Skeletal muscle cell (primary cell): ENCODE measurements at places on chromosomes 11 and 22.

DNA sequence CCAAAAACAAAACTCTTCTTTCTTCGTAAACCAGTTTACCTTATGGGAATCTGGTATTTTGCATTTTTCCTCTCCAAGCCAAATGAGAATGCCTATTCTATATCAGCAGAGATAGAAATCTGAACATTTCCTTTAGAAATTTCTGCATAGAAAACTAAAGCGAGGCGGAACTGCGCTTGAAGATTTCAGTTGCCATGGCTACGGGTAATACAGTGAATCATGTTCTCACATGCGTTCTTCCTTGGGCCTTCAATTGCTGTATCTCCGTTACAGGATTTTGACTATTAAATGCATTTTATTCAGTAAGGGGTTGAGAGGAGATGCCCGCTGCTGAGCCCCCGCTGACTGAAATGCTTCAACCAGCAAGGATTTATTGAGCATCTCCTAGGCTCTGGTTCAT, 108.2 kb upstream of the CRYBB3 start:
- DNase-seq = no peak

DNA sequence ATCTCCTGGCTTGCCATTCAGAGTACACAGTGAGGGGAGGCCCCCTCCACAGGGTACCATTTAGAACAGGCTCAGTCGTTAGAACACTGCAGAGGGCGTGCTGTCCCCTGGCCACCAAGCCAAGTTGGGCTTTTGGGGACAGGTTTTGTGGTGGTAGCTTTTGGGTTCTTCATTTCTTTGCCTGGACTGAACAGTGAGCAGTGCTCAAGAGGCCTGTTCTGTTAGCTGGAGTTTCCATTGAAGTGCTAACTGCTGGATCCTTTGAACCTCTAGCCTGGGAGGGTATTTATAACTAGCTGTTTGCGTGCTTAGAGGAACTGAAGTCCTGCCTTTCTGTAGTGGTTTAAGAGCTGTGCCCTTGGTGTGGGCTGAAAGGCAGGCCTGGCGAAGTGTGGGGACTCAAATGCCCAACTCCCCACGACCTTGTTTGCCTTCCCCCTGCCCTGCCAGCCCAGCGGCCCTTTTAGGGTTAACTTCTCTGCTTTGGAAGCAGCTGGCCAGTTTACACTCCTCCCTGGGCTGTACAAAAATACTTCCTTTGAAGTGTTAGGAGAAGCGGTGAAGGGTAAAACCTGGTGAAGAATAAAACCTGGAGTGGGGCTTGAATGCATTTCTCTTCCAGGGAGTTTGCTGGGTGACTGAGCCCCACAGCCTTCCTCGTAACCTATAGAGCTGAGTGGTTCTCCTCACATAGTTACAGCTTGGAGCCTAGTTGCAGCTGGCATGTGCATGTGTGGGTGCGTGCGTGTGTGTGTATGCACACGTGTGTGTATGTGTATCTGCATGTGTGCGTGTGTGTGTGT, 34.6 kb downstream of the ZNRF3 start:
- no peak for DNase-seq

DNA sequence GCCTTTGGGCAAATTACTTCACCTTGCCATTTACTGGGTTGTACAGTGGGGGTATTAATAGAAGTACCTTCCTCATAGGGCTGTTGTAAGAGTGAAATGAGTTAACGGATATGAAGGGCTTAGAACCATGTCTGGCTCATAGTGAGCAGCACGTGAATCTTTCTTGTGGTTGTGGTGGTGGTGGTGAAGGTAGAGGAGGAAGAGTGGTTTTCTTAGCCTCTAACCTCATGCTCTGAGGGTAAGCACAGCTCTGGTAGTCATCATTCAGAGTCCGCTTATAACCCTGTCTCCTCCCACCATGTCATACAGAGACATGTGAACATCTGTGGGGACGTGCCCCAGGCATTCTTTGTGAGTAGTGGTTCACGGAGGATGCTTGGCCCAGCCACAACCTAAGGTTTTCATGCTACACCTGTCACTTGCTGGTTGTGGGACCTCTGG, 43.6 kb downstream of the TEAD1 start:
- DNase-seq = no peak

- DNase-seq = no peak
These were observed 34.1 kb downstream of the PHLDB1 start for GRCh38 chr11:118641397-118642019.

DNA sequence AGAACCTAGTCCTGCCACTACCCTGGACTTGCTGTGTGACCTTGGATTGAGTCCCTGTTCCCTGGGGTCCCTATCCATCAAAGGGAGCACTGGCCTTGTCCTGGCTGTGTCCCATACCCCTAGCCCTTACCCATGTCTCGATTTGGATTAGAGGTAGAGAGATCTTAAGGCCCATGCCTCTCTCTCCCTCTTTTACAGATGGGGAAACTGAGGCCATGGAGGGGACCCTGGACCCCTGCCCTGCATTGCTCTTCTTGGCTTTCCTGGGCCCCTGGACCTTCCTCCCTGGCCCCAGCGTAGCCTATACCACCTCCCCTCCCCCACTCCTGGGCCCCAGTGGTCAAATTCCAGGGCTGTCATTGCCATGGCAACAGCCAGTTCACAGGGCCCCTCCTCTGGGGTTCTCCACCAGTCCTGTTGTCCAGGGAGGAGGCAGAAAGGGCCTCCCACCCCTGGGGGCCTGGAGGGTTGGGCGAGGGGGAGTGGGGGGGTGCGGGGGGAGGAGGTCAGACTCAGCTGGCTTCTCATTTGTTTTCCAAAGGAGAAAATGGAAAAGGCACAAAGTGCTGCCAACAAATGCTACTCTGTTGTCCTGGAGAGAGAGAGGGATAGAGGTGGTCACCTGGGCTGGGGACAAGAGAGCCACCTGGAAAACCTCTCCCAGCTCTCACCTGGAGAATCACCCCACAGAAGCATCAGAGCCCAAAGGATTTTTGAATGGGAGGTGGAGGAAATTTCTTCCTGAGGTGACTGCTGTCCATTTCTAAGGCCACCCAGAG, 23.3 kb downstream of the ARHGEF17 start:
- no peak for DNase-seq

- DNase-seq = no peak
These were observed 5.2 kb downstream of the IGSF9B start for GRCh38 chr11:133951327-133952198.

DNA sequence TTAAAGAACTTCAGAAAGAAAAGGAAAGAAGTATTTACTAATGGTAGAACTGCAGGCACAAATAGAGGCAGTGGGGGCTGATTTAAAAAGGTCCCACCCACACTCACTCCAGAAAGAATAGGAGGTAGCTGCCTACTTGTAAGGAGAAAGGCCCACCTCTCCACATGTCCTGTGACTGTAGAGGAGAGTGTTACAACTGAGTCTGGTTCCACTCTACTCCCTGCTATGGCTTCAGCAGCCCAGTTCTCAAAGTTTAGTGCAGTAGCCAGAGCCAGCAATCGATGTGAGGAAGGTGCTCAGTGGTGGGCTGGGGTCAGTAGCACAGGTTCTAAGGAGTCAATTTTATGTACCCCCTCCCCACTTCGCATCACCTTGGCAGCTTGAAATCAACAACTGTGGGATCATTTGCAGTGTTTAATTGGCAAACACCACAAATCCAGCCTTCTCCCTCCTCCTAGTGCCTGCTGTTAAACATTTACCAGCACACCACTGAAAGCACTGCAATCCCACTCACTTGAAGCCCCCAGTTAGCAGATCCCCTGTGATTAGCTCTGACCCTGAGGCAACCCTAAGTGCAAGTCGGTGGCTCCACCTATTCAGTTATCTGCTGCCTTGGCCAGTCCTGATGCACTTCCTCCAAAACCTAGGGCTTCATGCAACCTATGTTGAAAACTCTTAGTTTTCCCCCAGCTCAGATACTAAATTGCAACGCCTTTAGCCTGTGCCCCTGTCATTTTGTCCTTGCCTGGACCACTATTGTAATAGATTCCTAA, 146.6 kb downstream of the BBOX1 start:
- no peak for DNase-seq

- DNase-seq = no peak
These were observed at the start of gene TMEM225 for GRCh38 chr11:123885570-123885969. TMEM225 (minus strand) TSS chr11:123885670; CDS start chr11:123885425, 245 bp downstream.

DNA sequence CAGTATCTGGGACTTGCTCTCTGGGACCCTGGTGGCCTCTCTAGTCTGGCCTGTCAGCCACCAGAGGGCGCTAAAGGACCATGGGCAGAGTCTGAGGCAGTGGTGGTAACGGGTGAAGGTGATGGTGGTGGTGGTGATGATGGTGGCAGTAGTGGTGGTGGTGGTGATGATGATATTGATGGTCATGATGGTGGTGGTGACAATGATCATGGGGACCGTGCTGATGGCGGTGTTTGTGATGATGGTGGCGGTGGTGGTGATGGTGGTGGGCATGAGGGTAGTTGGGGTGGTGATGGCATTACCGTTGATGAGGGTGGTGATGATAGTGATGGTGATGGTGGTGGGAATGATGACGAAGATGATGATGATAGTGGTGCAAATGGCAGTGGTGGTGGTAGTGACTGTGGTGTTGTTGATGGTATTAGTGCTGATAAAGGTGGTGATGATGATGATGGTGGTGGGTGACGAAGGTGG, 16.0 kb downstream of the TRPM5 start:
- DNase-seq = no peak

DNA sequence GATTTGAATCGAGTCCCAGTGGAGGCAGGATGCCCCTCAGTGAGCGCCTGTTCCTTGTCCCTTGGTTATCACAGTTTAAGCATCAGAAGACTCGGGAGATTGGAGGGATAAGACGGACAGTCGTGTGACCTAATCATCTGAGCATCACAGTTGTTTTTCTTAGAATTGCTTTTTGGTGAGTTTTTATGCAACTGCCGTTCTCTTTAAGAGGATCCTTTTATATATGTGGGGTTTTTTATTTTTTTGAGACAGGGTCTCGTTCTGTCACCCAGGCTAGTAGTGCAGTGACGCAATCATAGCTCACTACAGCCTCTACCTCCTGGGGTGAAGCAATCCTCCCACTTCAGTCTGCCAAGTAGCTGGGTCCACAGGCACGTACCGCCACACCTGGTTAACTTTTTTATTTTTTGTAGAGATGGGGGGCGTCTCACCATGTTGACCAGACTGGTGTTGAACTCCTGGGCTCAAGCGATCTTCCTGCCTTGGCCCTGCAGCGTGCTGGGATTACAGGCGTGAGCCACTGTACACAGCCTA, 16.5 kb downstream of the NUP50 start:
- no peak for DNase-seq

- DNase-seq = no peak
These were observed 6.8 kb downstream of the TOM1 start for GRCh38 chr22:35306350-35306967.

GRCh38 chr11:47437218-47437745, 11.0 kb upstream of the PSMC3 start:
- DNase-seq = no peak

- no peak for DNase-seq
These were observed 78.4 kb downstream of the C2CD3 start for GRCh38 chr11:74092425-74092824.

DNA sequence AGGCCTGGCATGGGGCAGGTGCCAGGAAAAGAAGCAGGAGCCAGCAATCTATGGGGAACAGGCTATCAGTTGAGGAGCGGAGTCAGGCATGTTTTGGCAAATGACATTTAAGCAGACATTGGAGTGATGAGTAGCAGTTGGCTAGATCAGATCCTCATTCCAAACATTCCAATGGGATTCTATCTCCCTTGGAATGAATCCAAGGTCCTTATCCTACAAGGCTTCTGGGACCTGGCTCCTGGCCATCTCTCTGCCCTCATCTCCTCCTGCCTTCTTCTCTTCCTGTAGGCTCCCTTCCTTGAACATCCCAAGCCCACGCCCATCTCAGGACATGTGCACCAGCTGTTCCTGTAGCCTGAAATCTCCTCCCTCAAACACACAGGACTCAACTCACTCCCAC, 1074.5 kb downstream of the TBC1D22A start:
- DNase-seq = peak; percentile 45

DNA sequence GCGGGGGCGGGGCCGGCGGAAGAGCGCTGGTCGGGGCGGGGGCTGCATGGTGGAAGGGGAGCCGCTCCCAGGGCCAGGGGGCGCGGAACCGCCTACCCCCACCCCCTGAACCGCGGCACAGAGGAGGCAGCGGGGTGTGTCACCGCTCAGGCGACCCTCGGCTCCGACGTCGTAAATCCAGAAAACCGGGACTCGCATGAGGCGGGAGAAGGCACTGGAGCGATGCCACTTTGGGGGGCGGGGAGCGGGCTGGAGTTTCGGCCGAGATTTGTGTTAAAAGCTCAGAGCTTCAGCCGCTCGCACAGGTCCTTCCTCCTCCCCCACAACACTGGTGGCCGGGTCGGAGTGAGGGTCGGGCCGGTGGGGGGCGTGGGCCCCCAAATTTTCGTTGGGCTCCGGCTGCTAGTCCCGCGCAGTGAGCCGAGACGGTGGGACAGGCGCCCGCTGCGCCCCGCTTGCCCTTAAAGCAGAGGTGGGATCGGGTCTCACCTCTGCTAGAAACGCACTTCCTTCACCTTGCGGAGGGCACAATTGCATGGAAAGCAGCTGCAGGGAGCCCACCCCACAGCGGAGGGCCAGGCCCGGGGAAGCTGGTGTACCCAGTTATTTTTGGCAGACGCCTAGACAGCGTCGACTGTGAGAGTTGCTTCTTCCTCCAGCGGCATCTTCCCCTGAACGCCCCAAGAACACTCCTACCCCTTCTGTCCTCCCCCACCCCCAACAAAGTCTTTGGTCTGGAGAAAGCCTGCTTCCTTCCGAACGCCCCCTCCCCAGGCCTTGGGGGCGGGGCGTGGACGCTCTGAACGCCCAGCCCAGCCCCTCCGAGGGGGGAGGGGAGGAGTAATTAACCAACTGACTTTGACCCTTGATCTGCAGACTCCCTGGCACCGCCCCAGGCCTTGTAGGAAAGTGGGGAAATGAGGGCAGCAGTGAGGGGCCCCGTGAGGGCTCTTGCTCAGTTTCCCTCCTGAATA, 1.1 kb downstream of the OVOL1 start:
- no peak for DNase-seq

DNA sequence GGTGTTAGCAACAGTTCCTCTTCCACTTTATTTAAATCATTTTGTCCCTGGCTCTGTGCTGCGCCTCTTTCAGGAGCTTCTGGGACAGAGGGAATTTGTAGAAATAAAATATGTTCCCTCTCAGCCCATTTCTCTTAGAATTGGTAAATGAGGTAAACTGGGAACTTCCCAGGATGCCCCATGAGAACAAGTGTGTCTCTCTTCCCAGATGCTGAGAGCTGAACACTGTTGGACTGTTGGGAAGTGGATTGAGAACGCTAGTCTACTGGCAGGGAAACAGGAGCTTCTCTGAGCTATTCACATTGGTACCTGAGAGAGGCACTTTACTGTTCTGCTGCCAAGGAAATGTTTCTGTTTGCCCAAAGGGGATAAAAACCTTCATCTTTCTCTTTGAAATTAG, 4.0 kb downstream of the CRY2 start:
- no peak for DNase-seq

GRCh38 chr11:92979176-92979575, 9.7 kb downstream of the MTNR1B start:
- no peak for DNase-seq

- no peak for DNase-seq
These were observed 14.4 kb downstream of the OVCH2 start for GRCh38 chr11:7691759-7692350.

DNA sequence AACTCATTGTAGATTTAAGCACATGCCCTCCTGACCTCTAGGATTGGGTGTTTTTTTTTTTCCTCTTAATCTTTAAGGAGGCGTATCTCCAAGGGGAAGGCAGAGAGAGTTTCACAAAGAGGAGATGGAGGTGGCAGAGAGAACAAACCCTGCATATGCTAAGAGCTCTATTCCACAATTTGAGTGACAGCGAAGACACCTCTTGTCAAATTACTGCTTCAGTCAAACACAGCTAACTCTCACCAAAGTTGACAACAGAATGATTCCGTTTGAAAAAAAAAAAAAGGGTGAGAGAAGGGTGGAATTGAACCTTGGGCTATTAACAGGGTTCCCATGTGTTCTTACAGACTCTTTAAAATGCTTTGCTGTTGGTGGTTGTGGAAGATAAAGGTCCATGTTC, 112.6 kb downstream of the NXPE2 start:
- DNase-seq = no peak
